Naive thymus-derived CD4-positive, alpha-beta T cell (primary cell): ENCODE measurements at places on chromosomes 4 and X. TPM values are rescaled to one million over a fixed set of nuclear protein-coding genes. Genes with fewer than 3 reads are reported as not detected.

GRCh38 chr4:57412259-57413054 lies 302.3 kb upstream of the IGFBP7 start:
- DNase-seq, result no peak

GRCh38 chrX:44898411-44899221 lies 25.6 kb downstream of the KDM6A start:
- no peak for DNase-seq

GRCh38 chr4:141133999-141134995 lies 1.0 kb upstream of the RNF150 start:
- DNase-seq, result no peak

DNA sequence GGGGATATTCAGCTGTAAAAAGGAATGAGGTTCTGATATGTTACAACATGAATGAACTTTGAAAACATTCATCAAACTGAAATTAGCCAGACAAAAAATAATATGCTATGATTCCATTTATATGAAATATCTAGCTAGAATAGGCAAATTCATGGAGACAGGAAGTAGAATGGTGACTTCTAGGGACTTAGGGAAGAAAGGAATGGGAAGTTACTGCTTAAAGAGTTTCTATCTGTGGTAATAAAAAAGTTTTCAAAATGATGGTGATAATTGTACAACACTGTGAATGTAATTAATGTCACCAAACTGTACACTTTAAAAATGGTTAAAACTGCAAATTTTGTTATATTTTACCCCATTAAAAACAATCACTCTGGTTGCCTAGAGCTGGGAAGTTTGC lies 30.2 kb downstream of the SMIM14 start:
- no peak for DNase-seq

- DNase-seq, result no peak
Measured at GRCh38 chrX:78957049-78957767, 12.0 kb downstream of the P2RY10 start.

GRCh38 chr4:25401066-25401465 lies 24.0 kb downstream of the ANAPC4 start:
- DNase-seq, result no peak

DNA sequence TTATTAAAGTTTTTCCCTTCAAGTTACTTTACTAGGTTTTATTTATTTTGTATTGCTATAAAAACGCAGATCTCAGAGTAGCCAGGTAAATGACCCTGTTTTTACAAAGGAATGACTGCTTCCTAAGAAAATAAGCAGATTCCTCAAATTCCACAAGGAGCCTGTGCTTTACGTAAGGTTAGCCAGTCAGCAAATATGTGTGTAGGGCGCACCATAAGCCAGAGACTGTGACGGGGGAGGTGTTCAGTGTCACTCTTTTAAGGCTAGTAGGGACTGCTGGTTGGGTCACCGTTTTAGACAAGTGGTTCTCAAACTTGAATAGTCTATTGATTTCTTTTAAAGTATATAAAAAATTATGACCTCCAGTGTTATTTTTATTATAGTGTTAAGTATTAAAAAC lies 119.9 kb downstream of the ANK2 start:
- DNase-seq, result no peak

DNA sequence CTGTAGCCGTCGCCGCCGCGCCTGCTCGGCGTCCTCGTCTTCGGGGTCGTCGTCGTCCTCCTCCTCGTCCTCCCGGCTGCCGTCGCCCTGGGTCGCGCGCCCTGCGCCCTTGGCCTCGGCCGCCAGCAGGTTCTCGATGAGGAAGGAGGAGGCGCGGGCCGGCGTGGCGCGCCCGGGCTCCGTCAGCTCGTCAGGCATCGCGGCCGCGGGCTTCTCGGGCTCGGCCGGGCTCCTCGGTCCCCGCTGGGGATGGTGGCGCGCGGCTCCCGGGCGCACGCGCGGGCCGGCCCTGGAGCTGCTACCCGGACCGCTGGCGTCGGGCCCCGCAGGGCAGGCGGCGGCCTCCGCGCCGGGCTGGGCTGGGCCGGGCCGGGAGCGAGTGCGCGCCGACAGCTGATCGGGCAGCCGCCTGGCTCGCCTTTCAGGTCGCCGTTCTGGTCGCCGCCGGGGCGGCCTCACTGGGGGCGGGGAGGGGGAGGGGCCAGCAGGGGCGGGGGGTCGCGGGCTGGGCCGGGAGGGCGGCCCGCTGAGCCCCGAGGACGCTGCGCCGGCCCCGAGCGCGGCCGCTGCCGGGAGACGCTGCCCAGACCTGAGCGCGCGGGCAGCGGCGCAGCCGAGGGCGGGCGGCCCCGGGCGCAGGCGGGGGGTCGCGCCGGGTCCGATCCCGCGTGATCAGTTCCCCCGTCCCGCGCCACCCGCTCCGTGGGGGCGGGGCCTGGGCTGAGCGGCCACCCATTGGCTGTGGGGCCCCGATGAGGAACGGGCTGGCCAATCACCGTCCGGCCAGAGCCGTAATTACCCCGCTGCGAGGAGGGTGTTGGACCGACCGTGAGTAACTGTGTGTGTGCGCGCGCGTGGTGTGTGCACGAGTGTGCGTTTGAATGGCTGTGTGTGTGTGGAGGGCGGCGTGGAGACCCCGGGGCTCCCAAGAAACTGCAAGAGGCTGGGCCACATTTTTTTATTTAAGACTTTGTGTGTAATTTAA lies at the start of gene HMX1:
Gene HMX1, minus strand, starts transcription at position 423 of the 985 bp plus-strand sequence. Its CDS starts 225 bp downstream, at position 198.
- no peak for DNase-seq

The SPANXN4 gene
- total RNA-seq, result not detected in 2 replicates

The CD38 gene
- total RNA-seq, result 7.5 TPM

The NXF2B gene
- not detected for total RNA-seq

The MAGEC2 gene
- not detected for total RNA-seq

The IL13RA2 gene
- total RNA-seq, result not detected

The INTU gene
- not detected for total RNA-seq

The HSFX2 gene
- not detected for total RNA-seq
